CD4-positive, CD25-positive, alpha-beta regulatory T cell (primary cell): ENCODE measurements at places on chromosomes 16 and 17. TPM values are rescaled to one million over a fixed set of nuclear protein-coding genes. Genes with fewer than 3 reads are reported as not detected.

DNA sequence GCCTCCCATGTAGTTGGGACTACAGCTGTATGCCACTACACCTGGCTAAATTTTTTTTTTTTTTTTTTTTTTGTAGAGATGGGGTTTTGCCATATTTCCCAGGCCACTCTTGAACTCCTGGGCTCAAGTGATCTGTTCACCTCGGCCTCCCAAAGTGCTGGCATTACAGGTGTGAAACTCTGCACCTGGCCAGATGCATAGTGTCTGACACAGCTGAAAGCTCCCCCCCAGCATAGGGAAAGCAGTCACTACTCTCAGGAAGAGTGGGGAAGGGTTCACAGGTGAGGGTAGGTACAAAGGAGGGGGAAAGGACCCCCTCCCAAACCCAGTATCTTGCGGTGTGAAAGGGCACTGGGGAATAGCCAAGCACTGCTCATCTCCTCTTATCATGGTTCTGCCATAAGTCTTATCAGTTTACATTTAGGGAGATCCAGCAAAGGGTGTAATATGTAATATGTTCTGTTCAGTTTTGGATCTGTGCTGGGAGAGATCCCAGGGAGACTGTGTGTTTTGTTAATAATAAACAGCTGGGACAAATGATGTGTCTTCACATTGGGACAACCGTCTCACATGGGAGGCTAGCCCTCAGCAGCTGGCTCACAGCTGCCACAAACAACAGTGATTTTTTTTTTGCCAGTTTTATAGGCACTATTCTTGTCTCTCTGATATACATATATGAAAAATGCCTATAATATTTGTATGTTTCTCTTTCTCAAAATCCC is 6.8 kb upstream of the CAVIN1 start:
- DNase-seq = no peak

DNA sequence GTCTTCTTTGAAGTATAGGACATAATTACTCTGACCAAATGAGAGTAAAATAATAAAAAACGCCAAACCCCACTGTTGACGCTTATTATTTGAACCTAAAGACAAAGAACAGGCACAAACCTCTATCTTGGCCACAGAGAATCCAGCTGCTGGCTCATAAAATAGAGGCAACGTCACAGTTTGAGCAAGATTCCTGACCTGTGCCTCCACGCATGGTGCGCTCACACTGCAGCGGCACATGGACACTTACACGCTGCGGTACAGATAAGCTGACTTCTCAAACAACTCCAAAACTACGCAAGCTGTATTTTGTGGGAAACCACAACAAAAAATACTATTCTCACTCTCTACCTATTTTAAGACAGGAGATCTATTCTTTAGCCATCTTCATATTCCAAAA is 38.8 kb upstream of the TRAP1 start:
- DNase-seq = no peak

- DNase-seq = no peak
These were observed 893 bp downstream of the CTU2 start for GRCh38 chr16:88706965-88707826.

DNA sequence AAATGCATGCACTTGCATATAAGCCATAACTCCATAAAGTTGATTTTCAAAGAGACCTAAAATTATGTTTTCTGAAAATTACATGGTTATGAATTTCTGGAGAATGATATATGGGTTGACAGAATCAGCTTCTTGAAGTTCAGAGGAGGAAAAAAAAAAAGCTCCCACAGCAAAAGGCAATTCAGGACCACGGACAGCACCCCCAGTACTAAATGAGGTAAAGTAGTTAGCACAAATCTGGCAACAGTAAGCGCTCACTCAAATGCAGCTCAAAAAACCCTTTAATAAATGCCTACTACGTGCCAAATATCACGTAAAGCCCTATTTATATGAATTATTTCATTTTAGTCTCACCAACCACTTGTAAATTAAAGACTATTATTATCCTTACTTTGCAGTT is 135.2 kb downstream of the SHISA9 start:
- DNase-seq = no peak

DNA sequence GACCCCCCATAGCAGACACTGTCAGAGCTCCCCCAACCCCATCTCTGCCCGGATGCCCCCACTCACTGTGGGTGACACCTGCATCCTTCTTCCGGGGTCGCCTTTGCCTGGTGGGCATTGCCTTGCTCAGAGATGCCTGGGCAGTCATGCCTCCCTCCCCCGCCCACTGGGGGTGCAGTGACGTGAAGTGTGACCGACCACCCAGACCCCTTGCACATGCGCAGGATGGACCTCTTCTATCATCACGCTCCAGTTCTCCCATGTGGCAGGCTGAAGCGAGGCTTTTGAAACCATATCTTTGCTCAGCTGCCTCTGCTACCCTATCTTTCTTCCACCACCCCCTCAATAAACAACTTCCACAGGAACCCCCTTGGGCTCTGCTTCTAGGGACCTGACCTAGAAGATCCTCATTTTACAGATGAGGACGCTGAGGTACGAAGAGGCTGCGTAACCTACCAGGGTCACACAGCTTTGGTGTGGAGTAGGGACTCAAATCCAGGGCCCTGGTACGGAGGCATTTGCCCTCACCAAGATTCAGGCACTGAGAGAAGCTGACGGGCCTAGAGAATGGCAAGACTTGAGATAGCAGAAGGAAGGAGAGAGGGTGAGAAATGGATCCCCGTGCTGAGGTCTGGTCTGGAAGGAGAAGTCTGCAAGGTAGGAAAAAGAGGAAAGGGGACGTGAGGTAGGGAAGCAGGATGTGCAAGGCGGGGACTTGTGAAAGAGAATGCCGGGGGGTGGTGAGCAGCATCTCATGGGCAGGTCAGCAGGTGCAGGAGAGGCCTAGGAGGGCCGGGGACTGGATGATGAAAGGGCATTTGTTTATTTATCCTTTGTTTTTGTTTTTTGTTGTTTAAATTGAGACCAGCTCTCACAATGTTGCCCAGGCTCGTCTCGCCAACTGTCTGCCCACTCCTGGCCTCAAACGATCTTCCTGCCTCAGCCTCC is 14.4 kb downstream of the NLRC5 start:
- no peak for DNase-seq

Gene EVPLL
- not detected for polyA plus RNA-seq

DNA sequence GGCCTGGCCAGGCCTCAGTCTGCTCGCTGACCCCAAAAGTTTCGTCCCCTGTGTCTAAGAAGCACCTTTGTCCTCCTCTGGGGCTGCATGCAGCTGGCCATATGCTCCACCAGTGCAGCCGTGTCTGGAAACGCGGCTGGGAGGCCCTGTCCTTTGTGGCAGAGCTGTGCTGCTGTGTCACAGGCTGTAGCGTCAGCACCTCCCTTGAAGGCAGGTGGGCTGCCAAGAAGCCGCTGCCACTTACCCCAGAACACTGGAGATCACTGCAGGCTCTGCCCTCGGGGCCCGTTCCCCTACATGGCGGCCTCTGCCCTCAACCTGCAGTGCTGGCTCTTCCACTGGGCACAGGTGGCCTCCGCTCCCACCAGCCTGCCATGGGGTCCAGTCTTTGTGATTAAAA is 15.7 kb upstream of the MC1R start:
- DNase-seq = no peak
